Myocyte (in vitro differentiated cells): ENCODE measurements at places on chromosomes 6 and 20. TPM values are rescaled to one million over a fixed set of nuclear protein-coding genes. Genes with fewer than 3 reads are reported as not detected.

The DLK2 gene
- 3.3 and 6.2 TPM in 2 replicates for total RNA-seq

The FAM83C gene
- total RNA-seq: not detected in 2 replicates

The RCAN2 gene
- total RNA-seq: 1.2 and 1.4 TPM in 2 replicates

The C20orf96 gene
- total RNA-seq: 2.5 and 3.3 TPM in 2 replicates

The HLA-DQA2 gene
- total RNA-seq: not detected in 2 replicates

- DNase-seq: peak; percentile 94
Observed at GRCh38 chr6:87907521-87907920, 140.1 kb upstream of the SPACA1 start.

GRCh38 chr20:63215101-63216040, 560 bp downstream of the YTHDF1 start:
- peak; percentile 71 for DNase-seq

GRCh38 chr6:156029286-156029985, 573.8 kb upstream of the NOX3 start:
- no peak for DNase-seq

DNA sequence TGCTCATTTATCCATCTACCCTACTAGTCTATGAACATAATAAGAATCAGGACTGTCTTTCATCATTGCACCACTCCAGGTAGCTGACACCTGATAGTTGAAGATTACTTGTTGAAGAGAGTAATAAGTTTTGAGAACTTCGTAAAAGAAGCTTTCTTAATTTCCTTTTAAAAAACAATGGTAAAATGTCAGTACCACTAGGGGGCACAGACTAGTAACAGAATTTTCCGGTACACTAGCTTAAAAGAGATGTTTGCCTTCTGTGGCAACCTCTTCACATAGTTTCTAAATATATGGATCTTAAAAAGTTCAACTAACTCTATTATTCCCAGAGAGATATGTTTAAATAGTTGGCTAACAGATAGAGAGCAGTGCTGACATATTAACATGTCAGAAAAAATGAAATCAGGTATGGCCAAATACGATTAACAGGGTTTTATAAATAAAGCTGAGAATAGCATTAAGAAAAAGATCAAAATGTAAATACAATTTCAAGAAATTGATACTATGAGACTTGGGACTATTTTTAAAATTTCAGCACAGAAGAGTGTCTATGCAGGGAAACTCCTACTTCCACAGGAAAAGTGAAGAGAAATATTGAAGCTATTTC, 5.4 kb upstream of the KCNQ5 start:
- DNase-seq: peak; percentile 49

DNA sequence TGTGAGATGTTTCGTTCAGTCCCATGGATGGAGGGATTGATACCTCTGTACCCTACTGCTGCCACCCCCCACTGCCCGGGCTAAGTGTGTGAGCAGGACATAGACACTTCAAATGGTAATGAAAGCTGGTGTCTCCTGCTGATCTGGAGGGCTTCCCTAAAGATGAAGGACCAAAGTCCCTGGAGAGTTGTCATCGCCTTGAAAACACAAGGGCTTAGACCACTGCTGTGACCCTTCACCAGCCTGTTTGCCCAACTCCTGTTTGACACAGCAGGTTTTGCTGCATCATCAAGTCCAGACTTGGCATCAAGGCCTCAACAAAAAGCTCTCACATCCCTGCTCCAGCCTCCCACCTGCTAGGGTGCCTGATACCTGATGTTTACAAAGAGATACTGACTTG, 57.9 kb upstream of the FAM8A1 start:
- DNase-seq: no peak

- no peak for DNase-seq
Observed at GRCh38 chr6:127618729-127619128, 41.8 kb downstream of the C6orf58 start.

DNA sequence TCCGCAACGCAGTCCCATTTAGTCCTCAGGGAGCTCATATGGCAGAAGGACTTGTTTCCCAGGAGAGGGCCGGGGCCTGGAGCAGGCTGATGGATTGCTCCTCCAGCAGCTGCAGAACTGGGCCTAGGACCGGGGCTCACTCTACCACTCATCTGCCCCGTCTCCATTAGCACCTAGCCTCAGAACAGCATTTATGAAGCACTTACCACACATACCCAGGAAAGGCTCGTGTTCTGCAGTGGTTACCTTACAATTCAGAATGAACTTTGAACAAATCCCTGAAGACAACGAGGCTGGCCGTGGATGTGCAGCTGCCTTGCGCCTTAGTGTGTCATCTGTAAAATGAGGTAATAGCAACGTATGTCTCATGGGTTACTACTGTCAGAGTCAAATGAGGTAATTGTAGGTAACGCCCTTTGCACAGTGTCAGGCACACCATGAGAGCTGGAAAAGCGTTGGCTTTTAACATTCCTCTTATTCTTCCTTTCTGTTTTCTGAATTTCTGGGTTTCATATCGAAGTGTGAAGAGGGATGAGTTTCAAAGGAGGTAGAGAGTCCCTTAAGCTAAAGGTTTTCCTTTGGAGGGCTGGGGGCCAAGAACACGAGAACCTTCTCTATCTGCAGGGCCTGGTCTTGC, 46.3 kb upstream of the CD93 start:
- DNase-seq: no peak

- DNase-seq: no peak
Observed at GRCh38 chr6:119179842-119180241, 101.4 kb upstream of the FAM184A start.

GRCh38 chr6:113172531-113172966, 684.6 kb upstream of the MARCKS start:
- peak; percentile 87 for DNase-seq

DNA sequence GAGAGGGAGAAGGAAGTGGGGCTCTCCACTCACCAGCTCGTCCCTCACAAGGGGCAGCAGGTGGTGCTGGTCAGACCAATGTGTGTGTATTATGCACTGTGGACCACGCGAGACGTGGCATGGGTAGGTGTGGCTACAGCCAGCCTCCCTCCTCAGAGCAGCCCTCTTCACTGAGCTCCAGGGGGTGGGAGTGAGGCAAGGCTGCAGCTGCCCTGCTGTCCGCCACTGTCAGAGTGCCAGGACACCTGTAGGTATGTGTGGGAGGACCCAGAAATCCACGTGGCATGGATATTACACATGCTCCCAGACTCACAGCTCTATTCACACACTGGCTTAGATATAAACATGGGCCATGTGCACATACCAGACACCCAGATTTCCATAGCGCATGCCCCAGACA, 90.3 kb downstream of the VEGFA start:
- no peak for DNase-seq

DNA sequence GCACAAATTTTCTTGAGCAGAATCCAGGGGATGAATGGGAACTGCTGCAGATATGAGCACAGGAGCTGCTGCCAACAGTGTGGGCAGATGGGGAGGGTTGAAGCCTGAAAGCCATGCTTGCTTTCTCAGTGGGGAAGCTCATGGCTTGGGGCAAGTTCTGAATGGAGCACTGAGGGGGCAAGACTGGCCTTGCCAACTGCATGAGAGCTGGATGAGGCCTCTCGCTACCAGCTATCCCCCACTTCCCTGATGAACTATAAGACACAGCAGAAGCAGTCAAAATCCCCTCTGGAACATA, 28.3 kb downstream of the TREM1 start:
- DNase-seq: no peak

DNA sequence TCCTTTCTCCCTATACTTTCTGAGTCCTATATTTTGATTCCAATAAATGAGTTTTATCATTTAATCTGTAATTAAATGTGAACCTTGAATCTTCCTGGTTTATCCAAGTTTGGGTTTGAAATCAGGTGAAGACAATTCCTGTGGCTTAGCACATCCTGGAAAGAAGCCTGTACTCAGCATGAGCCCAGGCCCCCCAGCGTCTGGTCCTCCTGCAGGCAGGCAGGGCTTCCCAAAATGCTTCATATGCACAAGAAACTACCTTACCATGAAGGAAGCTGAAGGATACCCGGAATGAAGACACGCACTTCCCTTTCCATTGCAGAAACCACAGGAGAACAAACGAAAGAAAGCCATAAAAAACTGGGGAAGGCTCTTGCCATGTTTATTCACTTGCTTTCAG, 157.4 kb upstream of the PDE10A start:
- DNase-seq: no peak

DNA sequence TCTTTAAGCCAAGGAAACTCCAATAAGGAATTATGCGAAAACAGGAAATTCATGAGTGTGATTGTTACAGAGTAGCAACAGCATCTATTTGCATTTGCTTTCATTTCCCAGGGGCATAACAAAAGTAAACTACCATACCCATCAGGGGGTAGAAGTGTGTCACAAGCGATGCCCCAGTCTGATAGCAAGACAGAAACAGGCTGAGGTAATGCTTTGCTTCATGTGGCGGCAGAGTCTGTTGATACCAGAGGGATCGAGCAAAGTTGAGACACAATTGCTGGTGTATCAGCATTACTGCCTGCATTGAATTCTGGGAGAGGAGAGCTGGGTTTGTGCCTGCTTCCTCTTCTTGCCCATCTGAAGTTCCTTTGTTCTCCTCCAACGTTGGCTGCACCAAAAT, 51.2 kb upstream of the LYRM2 start:
- no peak for DNase-seq

GRCh38 chr20:22977047-22977785, 57.9 kb upstream of the SSTR4 start:
- DNase-seq: peak; percentile 77

DNA sequence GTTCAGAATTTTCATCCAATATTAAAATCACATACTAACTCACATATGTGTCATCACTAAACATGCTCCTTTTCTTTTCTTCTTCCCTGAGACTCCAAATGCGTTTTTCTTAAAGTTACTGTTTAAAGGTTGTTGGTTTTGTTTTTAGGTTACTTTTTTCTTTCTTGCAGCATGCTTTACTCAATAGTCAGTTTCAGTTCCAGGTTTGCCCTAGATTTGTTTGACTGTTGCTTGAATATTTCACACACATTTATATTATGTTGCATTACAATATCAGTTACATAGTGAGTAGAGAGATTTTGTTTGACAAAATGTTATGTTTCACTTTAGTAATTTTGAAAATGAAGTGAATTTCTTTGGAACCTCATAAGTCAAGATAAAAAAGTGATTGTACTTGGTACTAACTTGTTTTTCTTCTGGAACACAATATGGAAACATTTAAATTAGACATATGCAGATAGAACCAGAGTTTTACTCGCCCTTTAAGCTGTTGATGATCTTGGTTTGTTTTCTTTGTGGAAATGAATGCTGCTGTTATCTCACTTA, 27.3 kb downstream of the FNDC1 start:
- no peak for DNase-seq

- DNase-seq: no peak
Observed at GRCh38 chr6:27206806-27207205, 40.7 kb upstream of the PRSS16 start.

- no peak for DNase-seq
Observed at GRCh38 chr6:169086020-169086419, 167.6 kb downstream of the THBS2 start.

GRCh38 chr6:3715285-3715684, 36.2 kb downstream of the PXDC1 start:
- DNase-seq: no peak
